Bone marrow (tissue), 2 donors: ENCODE measurements at places on chromosomes 2 and 18.

GRCh38 chr18:35547008-35547605, 34.4 kb upstream of the GALNT1 start:
- DNase-seq: no peak

DNA sequence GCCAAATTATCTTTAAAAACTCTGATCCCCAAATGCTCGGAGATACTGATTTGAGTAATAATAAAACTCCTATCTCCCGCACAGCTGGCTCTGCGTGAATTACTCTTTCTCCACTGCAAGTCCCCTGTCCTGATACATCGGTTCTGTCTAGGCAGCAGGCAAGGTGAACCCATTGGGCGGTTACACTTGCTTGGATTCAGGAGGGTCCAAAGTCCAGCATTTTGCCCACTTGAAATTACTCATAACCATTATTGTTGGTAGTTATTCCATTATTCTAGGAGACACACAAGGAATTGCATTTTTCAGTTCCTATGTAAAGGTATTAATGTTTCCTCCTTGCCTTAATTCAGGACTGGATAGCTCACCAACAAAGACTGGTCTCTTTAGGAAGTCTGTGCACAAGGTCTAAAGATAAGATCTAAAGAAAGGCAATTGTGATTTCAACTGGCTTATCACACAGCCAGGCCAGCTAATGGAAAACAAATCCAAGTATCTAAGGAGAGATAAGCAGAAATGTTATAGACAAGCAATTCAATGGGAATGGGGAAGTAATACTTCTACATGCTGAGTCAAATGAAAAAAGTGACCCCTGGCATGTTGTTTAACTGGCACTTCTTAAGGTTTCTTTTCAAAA, 23.2 kb upstream of the NPC1 start:
- DNase-seq: no peak

DNA sequence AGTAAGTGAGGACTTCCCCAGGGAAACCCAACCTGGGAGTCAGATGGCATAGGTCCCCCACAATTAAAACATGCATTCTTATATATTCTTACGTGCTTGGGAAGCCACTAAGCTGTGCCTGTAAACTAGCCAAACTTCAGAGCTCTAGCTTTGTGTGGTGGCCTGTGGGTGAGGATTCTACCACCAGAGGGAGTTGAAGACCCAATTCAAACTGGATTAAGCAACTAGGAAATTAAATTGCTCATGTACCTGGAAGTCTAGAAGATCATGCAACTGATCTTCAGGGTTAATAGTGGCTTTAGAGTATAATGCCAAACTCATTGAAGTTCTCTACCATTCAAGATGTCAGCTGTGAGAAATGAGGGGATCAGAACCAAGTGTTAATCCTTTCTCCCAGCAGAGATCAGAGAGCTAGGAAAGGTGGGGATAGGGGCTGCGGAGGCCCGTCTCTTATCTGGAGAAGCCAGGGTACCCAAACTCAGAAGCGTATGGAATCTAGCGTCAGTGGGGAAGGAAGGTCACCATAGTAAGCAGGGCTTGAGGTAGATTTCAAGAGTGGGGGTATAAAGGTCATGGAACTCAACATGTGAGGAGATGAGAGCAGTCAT, 53.2 kb upstream of the CCDC85A start:
- DNase-seq: no peak

DNA sequence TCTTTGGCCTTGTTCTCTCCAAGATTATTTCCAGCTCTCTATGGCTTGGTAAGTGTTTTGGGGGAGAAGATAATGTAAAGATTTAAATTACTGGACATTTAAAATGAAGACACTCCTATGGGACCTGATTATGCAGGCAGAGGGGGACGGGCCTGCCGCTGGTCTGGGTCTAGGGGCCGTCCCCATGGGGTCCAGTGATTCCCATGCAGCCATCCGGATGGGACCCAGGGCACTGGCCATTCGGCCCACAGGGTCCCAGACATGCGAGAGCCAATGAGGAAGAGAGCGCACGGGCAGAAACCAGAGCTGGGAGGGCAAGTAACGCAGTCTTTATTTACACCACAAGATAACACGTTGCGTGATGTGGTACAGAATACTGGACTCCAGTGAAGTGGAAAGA, 200.0 kb downstream of the TWIST2 start:
- DNase-seq: no peak

DNA sequence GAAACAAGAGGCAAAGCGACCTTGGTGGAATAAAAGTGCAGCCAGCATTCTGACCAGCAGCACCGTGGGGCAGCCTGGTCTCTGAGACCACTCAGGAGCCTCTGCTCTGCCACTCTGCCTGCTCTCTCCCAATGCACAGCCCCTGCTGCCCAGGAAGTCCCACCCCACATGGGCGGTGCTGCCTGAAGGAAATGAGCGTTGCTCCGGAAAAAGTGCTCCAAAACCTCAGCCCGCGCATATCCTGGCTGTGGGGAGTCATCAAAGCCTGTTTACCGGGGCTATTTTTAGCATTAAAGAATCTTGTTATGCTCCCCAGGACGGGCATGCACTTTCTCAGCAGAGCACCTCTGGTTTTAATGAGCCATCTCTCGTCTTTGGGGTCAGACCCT, 54.5 kb downstream of the EPAS1 start:
- no peak for DNase-seq

DNA sequence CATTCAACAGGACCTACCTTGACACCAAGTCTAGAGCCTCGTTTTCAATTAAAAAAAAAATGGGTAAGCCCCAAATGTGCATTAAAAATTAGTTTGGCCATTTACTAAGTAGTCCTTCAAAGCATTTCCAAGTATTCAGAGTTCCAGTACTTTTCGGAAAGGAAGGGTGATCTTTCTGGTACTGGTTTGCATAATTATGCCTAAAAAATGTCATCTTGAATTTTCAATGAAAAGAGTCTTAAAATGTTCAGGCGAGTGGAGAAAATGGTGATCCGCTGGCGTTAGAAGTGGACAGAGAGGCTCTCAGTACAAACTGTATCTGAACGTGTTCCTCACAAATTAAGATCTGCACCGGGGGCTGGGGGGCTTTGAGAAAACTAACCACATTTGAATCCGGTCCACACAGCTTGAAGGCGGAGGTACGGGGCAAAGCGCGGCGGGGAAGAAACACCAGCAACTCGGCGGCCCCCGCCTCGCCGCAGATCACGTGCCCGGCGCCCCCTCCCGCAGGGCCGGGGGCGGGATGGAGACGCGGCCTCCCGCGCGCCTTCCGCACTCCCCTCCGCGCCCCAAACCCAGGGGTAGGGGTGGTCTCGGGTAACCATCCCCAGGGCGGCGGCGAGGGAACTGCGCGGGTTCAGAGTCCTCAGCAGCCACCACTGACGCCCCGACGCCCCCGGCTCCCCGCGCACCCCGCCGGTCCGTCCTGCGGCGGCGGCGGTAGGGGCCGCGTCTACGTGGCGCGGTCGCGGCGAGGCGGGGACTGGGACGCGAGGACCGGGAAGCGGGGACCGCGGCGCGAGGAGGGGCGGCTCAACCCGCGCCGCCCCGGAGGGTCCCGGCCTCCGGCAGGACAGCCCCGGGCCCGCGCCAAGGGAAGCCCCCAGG, 564 bp downstream of the LPIN2 start:
- no peak for DNase-seq

DNA sequence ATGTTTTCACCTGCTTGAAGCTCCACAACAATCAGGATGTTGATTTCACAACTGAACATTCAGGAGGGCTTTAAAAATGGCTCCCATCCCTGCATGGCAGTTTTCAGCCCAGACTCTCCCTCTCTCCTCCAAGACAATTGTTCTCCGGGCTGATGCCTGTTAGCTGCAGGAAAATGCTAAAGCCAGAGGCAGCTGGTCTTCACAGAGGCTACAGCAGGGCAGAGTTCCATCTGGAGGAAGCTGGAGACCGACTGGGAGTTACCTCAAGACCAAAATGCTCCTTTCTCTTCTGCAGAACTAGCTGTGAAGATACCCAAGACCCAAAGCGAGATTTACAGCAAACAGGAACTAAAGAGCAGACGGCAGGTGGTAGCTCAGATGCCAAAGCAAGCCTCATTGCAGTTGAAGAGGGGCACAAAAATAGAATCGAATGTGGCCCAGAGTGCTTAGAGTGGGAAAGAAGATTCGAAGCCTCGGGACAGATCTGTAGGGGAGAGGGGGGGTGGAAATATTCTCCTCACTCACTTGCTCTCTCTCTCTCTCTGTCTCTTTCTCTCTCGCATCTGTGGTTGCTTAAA, 423.6 kb downstream of the ZNF521 start:
- DNase-seq: no peak
